ENCODE measurements at places on chromosomes 16 and 17. TPM values are rescaled to one million over a fixed set of nuclear protein-coding genes. Genes with fewer than 3 reads are reported as not detected.

DNA sequence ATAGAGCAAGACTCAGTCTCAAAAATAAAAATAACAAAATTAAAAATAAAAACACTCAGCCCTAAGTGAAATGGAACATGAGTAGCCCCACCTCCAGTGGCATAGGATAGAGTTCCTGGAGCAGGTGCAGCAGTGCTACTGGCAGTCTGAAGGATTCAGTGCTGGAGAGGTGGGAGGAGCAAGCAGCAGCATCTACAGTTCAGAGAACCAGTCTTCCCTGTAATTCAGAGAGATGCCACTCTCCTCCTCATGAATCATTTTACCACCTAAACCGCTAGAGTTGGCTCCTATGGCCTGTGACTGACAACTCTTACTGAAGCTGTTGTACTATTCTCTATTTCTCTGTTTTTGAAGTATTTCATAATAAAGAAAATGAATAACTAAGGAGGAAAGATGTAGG is 56.0 kb upstream of the SMURF2 start:
- peaks cover 3% of the 10 kb centered on the region for H3K27me3 ChIP-seq
- H3K36me3 ChIP-seq: peaks cover 2% of the 10 kb centered on the region
- no peak for DNase-seq
- no peak overlapping the region for H3K4me3 ChIP-seq
- no peak overlapping the region for H3K27ac ChIP-seq

GRCh38 chr17:2736956-2737355 is 12.5 kb downstream of the CCDC92B start:
- no peaks in the 10 kb centered on the region for H3K36me3 ChIP-seq
- H3K27me3 ChIP-seq: peaks cover 12% of the 10 kb centered on the region
- H3K4me3 ChIP-seq: no peak overlapping the region
- DNase-seq: no peak

DNA sequence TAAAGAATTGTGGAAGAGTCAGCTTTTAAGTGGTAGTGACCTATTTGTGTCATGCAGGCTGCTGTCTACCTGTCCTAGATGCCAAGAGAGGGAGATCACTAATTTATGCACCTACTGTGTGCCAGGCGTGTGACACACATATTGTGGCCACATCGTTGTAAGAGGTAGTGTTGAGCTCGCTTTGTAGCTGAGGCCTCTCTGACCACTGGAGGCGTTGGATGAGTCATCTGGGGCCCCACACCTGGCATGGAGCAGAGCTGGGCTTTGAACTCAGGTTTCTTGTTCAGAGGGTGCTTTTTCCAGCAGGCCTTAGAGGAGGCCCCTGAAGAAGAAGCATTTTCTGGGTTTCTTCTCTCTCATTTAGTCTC is 52.3 kb upstream of the LGALS9 start:
- DNase-seq: peak; percentile 75
- H3K4me3 ChIP-seq: peak overlapping the region; percentile 8
- H3K27ac ChIP-seq: peak overlapping the region; percentile 88
- peaks cover 58% of the 10 kb centered on the region for H3K4me1 ChIP-seq

GRCh38 chr16:69131167-69131838 is 1.1 kb downstream of the CHTF8 start:
- peak overlapping the region; percentile 92 for H3K4me3 ChIP-seq
- H3K27me3 ChIP-seq: no peaks in the 10 kb centered on the region
- no peak for DNase-seq
- H3K27ac ChIP-seq: peak overlapping the region; percentile 93
- peaks cover 55% of the 10 kb centered on the region for H3K4me1 ChIP-seq
- peaks cover 49% of the 10 kb centered on the region for H3K36me3 ChIP-seq

GRCh38 chr17:57397402-57397801 is 141.1 kb downstream of the MSI2 start:
- DNase-seq: no peak
- no peak overlapping the region for H3K4me3 ChIP-seq
- peaks cover 12% of the 10 kb centered on the region for H3K4me1 ChIP-seq
- no peaks in the 10 kb centered on the region for H3K27me3 ChIP-seq

DNA sequence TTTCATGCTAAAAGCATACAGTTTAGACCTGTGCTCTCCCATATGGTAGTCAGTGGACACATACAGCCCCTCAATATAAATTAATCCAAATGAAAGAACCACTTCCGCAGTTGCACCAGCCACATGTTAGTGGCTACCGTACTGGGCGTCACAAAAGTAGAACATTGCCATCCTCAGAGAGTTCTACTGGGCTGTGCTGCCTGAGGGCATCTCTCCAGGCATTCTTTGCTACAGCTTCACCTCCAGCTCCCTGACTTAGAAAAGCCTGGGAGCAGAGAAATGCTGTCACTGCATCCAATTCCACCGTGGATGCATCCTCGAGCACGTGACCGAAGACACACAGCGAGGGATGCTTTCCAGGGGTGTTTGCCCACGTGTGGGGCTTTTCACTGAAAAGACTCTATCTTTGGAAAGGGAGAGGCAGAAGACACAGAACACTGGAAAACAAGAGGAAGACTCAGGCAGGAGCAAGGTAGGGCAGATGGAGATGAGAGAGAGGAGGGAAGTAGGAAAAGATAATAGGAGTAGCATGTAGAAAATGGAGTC is 86.4 kb downstream of the GAS7 start:
- peaks cover 21% of the 10 kb centered on the region for H3K4me1 ChIP-seq
- DNase-seq: no peak
- H3K36me3 ChIP-seq: no peaks in the 10 kb centered on the region
- H3K27ac ChIP-seq: no peak overlapping the region
- H3K27me3 ChIP-seq: no peaks in the 10 kb centered on the region

DNA sequence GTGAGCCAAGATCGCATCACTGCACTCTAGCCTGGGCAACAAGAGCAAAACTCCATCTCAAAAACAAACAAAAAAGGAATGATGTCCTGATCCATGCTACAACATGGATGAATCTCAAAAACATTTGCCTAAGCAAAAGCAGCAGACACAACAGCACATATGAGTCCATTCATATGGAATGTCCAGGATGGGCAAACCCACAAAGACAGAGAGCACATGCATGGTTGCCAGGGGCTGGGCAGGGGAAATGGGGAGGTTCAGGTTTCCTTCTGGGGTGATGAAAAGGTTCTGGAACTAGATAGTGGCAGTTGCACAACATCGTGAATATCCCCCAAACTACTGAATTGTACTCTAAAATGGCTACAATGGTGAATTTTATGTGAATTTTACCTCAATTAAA is 35.3 kb upstream of the RAI1 start:
- H3K4me3 ChIP-seq: no peak overlapping the region
- DNase-seq: no peak
- H3K27ac ChIP-seq: no peak overlapping the region
- peaks cover 5% of the 10 kb centered on the region for H3K36me3 ChIP-seq

DNA sequence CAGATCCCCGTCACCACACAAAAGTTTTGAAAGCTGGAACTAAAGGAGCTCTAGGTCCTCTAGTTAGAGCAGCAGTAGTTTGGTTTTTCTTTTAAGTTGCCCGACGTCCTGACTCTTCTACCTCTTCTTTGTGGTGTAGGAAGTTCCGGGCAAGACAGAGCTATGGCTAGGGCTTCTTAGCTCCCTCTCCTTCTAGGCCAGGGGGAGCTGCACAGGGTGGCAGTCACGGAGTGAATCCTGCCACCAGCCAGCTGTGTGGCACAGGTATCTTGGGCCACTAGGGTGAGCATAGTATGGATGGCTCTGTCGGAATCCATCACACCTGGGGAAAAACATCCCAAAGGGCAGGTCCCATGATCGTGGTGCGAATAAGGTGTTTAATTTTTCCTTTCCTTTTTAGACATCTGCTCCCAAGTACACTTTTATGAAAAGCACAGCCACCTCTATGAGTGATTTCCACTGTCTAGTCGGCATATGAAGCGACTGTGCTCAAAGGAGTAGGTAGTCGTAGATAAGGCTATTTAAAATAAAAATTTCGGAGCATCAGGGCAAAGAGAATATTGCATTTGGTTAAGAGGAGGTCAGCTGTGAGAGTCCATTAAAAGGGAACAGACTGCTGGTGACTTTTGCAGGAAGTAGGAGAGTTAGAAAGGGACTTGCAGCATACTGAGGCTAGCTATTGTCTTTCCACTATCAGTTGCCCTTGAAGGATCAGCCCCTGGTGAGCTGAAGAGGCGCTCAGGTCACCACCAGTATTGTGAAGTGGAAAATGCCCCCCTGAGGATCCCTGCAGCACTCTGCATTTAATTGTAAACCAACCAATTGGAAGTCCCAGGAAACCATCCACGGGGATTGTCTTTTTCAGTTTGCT is 2.1 kb downstream of the PRKCA start:
- H3K27me3 ChIP-seq: no peaks in the 10 kb centered on the region
- H3K36me3 ChIP-seq: peaks cover 45% of the 10 kb centered on the region
- H3K4me1 ChIP-seq: peaks cover 68% of the 10 kb centered on the region
- H3K27ac ChIP-seq: peak overlapping the region; percentile 92
- DNase-seq: peak; percentile 25

- no peaks in the 10 kb centered on the region for H3K27me3 ChIP-seq
- H3K27ac ChIP-seq: no peak overlapping the region
- DNase-seq: peak; percentile 41
- H3K36me3 ChIP-seq: peaks cover 16% of the 10 kb centered on the region
- no peak overlapping the region for H3K4me3 ChIP-seq
Measured at GRCh38 chr17:78842881-78843565, 2.4 kb upstream of the USP36 start.

DNA sequence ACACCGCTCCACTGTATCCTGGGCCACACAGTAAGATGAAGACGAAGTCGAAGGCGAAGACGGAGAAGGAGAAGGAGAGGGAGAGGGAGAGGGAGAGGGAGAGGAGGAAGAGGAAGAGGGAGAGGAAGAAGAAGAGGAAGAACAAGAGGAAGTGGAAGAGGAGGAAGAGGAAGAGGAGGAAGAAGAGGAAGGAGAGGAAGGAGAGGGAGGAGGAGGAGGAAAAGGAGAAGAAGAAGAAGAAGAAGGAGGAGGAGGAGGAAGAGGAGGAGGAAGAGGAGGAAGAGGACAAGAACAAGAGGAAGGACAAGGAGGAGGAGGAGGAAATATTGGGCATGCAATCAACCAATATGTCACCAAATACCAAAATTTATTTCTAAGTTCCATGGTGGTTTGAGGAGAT is 149.5 kb upstream of the ERCC4 start:
- no peaks in the 10 kb centered on the region for H3K4me1 ChIP-seq
- H3K4me3 ChIP-seq: no peak overlapping the region
- H3K27ac ChIP-seq: no peak overlapping the region
- no peak for DNase-seq
- H3K36me3 ChIP-seq: no peaks in the 10 kb centered on the region

GRCh38 chr17:1541367-1541904 is 21.2 kb downstream of the PITPNA start:
- peaks cover 3% of the 10 kb centered on the region for H3K36me3 ChIP-seq
- H3K4me1 ChIP-seq: peaks cover 3% of the 10 kb centered on the region
- DNase-seq: no peak
- H3K27me3 ChIP-seq: no peaks in the 10 kb centered on the region
- H3K27ac ChIP-seq: no peak overlapping the region

DNA sequence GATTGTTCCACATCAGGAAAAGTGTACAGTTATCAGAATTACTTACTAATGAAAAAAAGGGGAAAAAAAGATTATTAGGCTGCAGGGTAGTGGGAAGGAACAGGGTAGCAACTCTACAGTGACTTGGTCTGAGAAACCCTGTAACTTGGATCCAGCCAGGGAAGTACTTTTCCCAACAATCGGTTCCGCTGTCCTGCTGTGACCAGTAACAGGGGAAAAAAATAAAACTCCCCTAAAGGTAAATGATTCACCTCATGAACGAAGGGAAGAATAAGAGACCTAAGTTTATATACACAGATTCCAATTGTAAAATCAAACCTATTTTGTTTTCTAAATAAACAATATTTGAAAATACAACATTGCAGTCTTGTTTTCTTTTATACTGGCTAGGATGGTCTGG is 189.9 kb downstream of the WWOX start:
- H3K4me3 ChIP-seq: no peak overlapping the region
- H3K36me3 ChIP-seq: peaks cover 6% of the 10 kb centered on the region
- H3K4me1 ChIP-seq: no peaks in the 10 kb centered on the region

Gene KRTAP3-1
- not detected for total RNA-seq

Gene SRCIN1
- 0.42 TPM for total RNA-seq

Gene NEUROD2
- total RNA-seq: not detected

Gene DHODH
- 25.8 TPM for total RNA-seq

Gene FAM171A2
- total RNA-seq: 0.19 TPM

Gene ABCC11
- 0.16 TPM for total RNA-seq

Gene DNAI2
- total RNA-seq: not detected

Gene CD300H
- total RNA-seq: not detected

Gene CLEC18B
- 0.36 TPM for total RNA-seq

All from activated naive CD8-positive, alpha-beta T cell treated with anti-CD3 and anti-CD28 coated beads for 36 hours (primary cell).